Trophoblast cell (in vitro differentiated cells and primary cell): ENCODE measurements at places on chromosomes 11 and 22.
A peak's percentile ranks its signal among the peaks of the same experiment; 100 is the strongest.

DNA sequence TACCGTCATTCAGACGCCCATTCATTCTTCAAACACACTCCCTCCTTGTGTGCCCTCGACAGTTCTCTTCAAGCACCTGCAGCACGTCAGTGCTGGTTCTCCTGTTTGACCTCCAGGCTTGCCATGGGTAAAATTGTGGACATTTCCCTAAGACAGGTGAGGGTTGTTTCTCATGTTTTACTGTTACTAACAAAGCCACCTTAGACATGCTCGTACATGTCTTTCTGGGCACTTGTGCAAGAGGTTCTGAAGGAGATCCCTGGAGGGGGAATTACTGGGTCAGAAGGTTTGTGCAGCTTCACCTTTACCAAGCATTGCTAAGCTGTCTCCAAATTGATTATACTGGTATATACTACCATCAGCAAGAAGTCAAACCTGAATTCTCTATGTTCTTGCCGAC is 189.7 kb upstream of the TMEM45B start:
- DNase-seq: peak; percentile 46

- peak; percentile 62 for DNase-seq
Observed at GRCh38 chr22:44455151-44455962, 42.7 kb downstream of the RTL6 start.

- no peak for DNase-seq
Observed at GRCh38 chr11:99766811-99767210, 746.1 kb downstream of the CNTN5 start.

- DNase-seq: no peak
Observed at GRCh38 chr11:61883947-61884346, 7.4 kb downstream of the FADS3 start.

GRCh38 chr11:120025606-120026335 is 112.1 kb downstream of the TRIM29 start:
- DNase-seq: no peak

- DNase-seq: no peak
Observed at GRCh38 chr11:79950172-79950571, 509.3 kb upstream of the TENM4 start.

- no peak for DNase-seq
Observed at GRCh38 chr22:19904174-19904856, 37.3 kb upstream of the COMT start.

GRCh38 chr11:64102005-64102738 is 63.7 kb downstream of the MACROD1 start:
- no peak for DNase-seq

- no peak for DNase-seq
Observed at GRCh38 chr11:60348116-60348515, 21.1 kb downstream of the MS4A6E start.

DNA sequence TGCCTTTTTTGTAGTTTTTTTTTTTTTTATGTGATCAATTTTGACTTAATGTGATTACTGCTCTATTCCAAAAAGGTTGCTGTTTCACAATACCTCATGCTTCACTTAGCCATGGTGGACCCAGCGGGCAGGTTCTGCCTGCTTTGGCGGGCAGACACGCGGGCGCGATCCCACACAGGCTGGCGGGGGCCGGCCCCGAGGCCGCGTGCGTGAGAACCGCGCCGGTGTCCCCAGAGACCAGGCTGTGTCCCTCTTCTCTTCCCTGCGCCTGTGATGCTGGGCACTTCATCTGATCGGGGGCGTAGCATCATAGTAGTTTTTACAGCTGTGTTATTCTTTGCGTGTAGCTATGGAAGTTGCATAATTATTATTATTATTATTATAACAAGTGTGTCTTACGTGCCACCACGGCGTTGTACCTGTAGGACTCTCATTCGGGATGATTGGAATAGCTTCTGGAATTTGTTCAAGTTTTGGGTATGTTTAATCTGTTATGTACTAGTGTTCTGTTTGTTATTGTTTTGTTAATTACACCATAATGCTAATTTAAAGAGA is 12.5 kb downstream of the CCND1 start:
- no peak for DNase-seq

GRCh38 chr11:35288817-35289541 is 130.4 kb downstream of the SLC1A2 start:
- peak; percentile 50 for DNase-seq

DNA sequence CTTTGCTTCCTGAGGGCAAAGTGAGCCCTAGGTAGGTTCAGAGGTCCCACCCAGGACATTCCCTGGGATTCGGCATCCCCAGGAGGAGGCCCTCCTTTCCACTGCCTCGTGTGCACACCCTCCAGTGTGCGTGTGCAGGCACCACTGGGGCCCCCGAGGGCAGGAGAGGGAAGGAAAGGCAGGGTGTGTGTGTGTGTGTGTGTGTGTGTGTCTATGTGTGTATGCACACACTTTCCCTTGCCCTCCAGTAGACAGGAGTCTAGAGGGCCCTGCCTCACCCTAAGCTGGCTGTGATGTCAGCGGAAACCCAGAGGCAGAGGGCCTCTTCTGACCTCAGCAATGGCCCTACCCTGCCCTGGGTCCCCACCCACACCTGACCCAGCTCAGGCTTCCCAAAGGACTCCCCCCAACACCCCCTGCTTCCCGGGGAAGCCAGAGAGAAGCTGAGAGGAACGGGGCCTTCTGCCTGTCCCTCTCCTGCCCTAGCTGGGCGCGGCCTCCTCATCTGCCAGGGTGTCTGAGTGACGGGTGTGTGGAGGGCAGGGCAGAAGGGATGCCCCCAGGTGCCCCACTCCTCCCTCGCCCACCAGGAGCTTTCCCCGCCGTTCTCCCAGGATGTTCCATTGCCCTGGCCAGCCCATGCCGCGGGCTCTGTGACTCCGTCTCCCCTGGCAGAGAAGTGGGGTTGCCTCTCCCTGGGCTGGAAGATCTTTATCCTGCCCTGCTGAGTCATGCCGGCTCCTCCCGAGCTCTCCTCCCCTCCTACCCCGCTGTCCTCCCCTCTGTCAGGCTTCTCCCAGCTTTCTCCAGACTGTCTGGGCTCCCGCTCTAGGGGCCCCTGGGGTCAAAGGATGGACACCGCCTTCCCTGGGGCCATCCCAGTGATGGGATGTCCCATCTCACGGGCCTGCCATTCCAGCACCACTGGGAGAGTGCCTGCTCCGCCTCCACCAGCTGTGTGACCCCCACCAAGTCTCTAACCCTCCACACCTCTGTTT is 6.0 kb upstream of the CLCF1 start:
- no peak for DNase-seq

DNA sequence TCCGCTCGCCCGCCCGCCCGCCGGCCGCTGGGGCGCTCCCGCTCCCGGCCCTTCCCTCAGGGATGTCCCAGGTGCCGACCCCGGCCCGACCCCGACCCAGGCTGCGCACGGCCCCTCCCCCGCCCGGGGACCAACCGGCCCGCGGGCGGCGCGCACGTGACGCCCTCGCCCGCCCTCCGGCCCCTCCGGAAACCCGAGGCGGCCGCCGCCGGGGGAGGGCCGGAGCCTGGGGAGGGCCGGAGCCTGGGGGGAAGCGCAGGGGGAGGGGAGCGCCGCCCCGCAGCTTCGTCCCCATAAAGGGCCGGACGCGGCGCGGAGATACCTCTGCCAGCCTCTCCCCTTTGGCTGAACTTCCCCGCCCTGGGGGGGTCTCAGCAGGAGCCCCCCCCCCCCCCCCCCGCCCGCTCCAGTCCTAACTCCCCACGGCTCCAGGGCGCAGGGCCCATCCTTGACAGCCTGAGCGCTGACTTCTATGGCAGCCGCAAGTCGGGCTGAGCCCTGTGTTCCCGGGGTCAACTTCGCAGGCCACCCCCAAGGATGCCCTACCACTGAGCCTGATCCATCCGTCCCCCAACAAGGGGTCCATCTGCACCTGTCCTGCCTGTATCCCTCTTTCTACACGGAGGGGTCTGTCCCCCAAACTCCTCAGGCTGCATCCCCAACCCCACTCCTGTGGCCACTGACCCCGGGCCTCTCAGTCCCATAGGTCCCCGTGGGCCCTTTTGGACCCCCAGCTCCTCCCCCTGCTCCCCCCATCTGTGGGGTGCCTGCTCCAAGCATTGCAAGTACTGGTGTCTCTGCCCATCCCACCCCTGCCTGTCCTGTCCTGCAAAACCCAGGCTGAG is at the start of gene MAPK12:
MAPK12 (minus strand) TSS at position 69 of the 845 bp plus-strand sequence. CDS start 174 bp downstream, outside the sequence.
- DNase-seq: no peak

GRCh38 chr11:13376838-13377237 is 86.2 kb downstream of the BTBD10 start:
- DNase-seq: no peak

DNA sequence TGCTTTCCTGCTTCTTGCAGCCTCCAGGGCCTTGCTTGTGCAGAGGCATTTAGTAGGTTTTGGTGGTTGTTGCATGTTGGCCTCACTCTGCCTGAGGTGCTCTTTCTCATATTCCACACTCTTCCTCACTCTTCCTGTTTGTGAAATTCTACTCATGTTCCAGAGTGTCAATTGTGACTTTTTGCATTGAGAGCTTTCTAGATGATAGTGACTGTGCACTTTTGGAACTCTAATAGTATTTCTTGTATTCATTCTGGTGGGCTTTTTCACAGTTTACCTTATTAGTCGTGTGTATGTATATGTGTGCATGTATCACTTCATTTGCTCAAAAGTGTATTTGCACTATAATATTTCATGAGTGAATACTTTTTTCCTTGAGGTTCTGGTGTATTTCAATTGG is 11.3 kb downstream of the HSD17B12 start:
- no peak for DNase-seq

DNA sequence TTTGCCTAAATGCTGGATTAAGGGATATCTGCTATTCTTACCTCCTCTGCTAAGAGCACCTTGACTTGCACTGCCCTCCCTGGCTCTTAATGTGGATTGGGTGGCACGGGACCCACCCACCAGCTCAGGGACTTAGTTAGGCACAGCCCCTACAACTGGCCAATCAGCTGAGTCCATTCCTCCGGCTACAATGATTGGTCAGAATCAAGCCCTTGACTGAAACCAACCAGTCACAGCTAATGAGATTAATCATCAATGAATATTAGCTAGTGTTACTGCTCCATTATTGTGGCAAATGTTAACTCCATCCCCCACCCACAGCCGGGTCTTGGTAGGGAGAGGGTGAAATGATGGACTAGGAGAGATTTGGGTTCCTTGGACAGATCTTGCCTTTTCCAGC is 328.0 kb downstream of the MN1 start:
- no peak for DNase-seq

DNA sequence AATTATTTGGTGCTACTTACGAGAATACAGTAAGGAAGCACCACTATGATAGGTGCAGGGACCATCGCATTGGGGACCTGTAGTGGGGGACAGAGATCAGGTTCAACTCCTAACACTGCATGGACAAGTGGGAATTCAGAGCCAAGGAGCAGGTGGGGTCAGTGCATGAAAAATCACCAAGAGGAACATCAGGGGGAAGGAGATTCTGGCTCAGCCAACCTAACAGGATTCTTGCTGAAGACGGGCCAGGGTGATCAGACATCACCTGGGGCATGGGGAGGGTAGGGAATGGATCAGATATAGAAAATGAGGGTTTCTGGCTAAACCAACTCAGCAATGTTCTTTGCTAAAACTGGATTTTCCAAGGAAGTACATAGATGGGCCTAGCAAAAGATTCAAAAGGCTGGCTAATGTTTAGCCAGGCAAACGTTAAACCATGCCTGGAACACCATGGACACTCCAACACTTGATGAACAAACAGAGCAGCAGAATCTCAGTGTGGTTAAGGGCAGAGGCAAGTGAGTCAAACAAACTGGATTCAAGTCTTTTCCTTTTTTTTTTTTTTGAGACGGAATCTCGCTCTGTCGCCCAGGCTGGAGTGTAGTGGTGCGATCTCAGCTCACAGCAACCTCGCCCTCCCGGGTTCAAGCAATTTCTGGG is 70.0 kb downstream of the MICAL3 start:
- peak; percentile 78 for DNase-seq

DNA sequence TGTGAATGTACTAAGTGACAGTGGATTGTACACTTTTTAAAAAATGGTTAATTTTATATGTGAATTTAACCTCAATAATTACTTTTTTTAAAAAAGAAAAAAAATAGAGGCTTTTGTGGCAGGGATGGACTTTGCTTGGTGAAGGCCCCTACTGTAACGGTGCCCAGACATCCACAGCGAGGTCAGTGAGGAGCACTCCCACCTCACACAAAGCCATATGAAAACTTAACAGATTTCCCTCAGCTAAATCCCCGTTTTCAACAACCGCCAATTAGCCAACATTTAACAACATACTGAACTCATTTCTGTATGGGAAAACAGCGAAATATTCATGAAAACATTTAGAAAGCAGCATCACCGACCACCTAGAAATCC is 642 bp upstream of the C11orf58 start:
- no peak for DNase-seq

- no peak for DNase-seq
Observed at GRCh38 chr11:26839911-26840698, 118.2 kb upstream of the SLC5A12 start.

DNA sequence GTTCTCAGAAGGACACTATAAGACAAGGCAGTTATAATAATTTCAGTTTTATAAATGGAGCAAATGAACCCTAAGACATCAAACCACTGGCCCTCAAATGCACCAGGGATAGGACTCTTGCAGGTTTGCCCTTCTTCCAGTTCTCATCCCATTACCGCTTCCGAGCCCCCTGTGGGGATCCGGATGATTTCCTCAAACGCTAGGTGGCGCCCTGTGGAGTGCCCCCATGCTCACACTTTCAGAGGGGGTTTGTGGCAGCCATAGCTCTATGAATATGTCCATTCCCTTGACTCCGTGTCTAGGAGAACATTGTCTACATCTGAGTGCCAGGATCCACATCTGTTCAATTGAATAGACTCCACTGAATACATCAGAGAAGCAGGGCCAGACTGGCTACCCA is 816.3 kb downstream of the NTM start:
- no peak for DNase-seq

DNA sequence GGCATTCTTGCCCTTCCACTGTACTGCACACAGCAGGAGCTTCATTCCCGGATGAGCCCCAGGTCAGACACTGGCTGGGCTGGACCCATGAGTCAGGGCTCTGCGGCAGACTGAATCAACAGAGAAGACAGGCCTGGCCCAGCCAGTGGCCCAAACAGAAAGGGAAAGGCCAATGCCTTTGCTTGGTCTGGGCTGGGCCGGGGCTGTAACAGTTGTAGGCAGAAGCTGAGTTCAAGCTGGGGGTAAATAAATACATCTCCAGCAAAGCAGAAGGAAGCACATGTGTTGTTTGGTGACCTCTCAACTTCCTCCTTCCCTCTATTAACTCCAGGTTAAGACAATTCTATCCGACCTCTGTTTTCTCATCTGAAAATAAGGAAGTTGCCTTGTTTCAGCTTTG is 1.8 kb upstream of the SMIM35 start:
- peak; percentile 9 for DNase-seq

GRCh38 chr11:115255006-115255762 is 249.0 kb downstream of the CADM1 start:
- no peak for DNase-seq

DNA sequence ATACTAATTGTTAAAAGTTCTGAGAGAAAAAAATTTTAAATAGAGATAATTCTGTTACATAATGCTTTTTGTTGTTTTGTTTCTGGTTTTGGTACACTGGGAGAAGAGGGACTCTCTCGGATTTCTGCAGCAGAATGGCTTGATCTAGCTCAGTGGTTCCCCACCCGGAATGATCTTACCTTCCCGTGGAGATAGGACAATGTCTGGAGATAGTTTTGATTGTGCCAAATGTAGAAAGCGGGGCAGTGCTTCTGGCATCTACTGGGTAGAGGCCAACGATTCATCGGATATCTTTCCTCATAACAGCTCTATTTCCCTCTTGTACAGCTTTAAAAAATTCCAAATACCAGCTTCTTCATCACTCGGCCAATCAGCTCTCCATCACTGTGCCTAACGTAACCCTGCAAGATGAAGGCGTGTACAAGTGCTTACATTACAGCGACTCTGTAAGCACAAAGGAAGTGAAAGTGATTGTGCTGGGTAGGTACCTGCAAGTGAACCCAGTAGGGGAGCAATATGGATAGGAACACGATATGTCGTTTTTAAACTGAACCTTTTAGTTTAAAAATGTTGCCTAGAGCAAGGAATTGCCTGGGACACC is 13.2 kb downstream of the CRTAM start:
- peak; percentile 42 for DNase-seq
